ENCODE measurements at places on chromosomes 5 and 9.

DNA sequence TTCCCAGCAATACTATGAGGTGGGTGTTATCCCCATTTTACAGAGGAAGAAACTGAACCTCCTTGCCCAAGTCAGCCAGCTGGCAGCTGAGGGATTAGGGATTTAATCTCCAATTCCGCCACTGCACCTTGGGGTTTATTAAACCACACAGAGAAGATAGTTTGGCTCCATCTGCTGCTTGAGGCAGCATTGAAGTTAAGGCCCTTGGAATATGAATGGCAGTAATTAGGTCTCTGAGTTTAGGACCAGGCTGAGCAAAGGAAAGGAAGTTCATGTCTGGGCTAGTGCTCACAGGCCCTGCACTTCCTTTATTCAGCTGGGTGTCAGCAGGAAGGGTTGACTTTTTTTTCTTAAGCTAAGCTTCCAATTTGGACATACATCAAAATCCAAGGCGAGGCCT is 86.9 kb upstream of the GDNF start:
- no peak for DNase-seq

DNA sequence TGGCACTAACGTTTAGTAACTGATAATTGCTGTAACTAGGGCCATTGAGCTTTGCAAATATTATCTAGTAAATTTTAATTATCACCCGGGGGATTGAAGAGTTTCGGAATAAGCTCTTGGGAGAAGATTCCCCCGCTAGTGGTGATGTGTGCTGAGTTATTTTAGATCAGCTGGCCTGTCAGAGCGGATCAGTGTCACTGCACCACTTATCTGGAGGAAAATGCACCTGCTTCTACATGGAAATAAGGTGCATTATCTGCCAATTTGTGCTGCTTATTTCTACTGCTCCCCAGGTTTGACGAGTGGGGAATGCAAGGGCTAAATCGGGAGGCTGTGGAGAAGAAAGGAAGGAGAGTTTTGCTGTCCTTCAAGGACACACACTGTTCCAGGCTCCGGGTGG is 518.6 kb downstream of the TLE4 start:
- DNase-seq = no peak

GRCh38 chr9:100690438-100690837 is 112.6 kb downstream of the CAVIN4 start:
- DNase-seq = no peak

- DNase-seq = no peak
Measured at GRCh38 chr9:15889555-15889954, 336.7 kb downstream of the CCDC171 start.

DNA sequence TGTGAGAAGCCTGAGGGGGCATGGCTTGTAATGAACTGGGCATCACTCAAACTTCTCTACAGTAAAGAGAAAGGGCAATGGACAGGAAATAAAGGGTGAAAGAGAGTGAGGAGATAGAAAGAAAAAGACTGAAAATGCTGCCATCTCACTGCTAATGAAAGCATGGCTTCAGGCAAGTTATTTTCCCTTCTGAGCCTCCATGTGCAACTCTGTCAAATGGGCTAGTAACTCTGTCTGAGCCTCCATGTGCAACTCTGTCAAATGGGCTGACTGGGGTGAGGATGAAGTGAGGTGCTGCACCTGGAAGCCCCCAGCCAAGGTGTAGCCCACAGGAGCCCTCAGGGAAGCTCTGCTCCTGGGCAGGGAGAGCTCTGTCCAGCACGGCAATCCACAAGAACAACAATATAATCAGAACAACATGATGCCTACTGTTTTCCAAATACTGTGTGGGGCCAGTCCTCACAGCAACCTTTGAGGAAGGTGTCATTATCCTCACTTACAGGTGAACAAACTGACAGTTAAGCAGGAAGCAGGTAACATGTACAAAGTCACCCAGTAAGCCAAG is 73.8 kb upstream of the XPA start:
- no peak for DNase-seq

DNA sequence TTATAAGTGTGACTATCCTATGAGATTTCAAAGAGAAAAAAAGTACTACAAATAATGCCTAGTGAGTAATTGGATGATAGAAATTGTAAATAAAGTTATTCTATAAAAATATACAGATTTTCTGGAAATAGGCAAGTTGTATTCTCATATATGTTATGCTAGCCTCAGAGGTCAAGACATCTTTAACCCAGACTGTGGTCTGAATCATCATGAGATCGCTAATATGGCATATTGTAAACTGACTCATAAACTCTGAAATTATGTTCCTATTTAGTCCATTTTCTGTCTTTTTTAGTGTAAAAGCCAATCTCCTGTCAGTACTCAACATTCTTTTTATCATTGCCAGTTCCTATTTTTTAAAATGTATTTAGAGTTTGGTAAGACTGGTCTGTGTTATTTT is 14.2 kb downstream of the LOX start:
- DNase-seq = no peak

DNA sequence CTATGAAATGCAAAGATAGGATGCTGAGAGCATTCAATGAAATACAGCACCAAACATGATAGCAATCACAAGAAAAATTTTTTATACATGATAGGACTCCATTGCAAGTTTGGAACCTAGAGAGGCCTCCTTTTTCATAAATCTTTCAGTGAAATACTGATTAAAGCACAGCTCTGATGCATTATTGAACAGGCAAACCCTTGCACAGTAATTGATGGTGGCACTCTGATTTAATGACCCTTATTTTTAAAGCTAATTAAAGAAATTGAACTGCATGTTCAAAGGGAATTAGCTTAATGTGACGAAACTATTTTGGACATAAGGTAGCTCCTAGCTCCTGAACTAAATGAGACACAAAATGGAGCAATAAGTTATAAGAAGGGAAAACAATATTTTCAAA is 44.6 kb downstream of the MPDZ start:
- DNase-seq = no peak

GRCh38 chr5:6758706-6759105 is 45.5 kb downstream of the TENT4A start:
- DNase-seq = no peak

- DNase-seq = peak; percentile 5
Measured at GRCh38 chr9:8816361-8816760, 1016.8 kb upstream of the DMAC1 start.

DNA sequence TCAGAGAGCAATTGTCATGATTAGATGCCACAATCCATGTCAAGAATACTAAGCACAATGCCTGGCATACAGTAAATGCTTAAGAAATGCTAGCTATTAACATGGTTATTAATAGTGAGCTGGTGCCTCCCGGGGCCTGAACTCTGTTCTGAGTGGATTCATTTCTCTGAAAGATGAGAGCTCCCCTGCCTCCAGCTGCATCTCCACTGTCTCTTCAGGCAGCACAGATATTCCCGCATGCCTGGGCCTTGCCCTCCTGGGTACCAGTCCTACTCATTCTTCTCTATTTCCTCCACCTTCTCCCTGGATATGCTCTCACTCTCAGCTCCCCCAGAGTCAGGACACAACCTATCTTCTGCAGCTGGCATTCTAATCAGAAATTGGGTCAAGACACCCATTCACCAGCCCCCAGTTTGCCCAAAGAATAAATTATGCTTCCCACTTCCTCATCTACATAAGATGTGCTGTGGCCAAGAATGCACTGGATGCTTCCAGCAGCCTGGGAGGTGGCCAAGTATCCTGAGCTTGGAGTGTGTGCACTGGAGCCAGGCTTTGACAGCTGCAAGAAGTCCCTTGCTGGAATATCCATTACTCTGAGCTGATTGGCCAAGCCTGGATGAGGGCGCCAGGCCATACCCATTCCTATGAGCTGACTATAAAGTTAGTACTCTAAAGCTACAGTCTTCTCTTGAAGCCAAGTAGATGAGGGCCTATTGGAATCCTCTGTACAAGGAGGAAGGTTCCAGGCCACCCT is 669.0 kb downstream of the ACTL7B start:
- no peak for DNase-seq

- no peak for DNase-seq
Measured at GRCh38 chr5:110932755-110933488, 138.6 kb upstream of the TSLP start.

- no peak for DNase-seq
Measured at GRCh38 chr9:18746631-18747030, 272.7 kb downstream of the ADAMTSL1 start.
